ENCODE measurements at places on chromosomes 4 and X. TPM values are rescaled to one million over a fixed set of nuclear protein-coding genes. Genes with fewer than 3 reads are reported as not detected.

Gene SATL1
- total RNA-seq: not detected

- H3K27ac ChIP-seq: no peak overlapping the region
- DNase-seq: no peak
- no peaks in the 10 kb centered on the region for H3K4me1 ChIP-seq
- H3K4me3 ChIP-seq: no peak overlapping the region
- no peaks in the 10 kb centered on the region for H3K27me3 ChIP-seq
These were observed 172.2 kb downstream of the PPARGC1A start for GRCh38 chr4:23717528-23718248.

- no peak overlapping the region for H3K4me3 ChIP-seq
- H3K36me3 ChIP-seq: no peaks in the 10 kb centered on the region
- no peaks in the 10 kb centered on the region for H3K27me3 ChIP-seq
- H3K4me1 ChIP-seq: no peaks in the 10 kb centered on the region
- H3K27ac ChIP-seq: no peak overlapping the region
These were observed 24.2 kb downstream of the ATP5ME start for GRCh38 chr4:649751-650310.

GRCh38 chr4:171588764-171589163 lies 224.4 kb upstream of the GALNTL6 start:
- no peak for DNase-seq
- H3K4me3 ChIP-seq: no peak overlapping the region
